HFF-Myc (cell line): ENCODE measurements at places on chromosomes 13 and 19.

GRCh38 chr19:44757735-44758505 lies 9.4 kb downstream of the BCL3 start:
- DNase-seq: no peak

DNA sequence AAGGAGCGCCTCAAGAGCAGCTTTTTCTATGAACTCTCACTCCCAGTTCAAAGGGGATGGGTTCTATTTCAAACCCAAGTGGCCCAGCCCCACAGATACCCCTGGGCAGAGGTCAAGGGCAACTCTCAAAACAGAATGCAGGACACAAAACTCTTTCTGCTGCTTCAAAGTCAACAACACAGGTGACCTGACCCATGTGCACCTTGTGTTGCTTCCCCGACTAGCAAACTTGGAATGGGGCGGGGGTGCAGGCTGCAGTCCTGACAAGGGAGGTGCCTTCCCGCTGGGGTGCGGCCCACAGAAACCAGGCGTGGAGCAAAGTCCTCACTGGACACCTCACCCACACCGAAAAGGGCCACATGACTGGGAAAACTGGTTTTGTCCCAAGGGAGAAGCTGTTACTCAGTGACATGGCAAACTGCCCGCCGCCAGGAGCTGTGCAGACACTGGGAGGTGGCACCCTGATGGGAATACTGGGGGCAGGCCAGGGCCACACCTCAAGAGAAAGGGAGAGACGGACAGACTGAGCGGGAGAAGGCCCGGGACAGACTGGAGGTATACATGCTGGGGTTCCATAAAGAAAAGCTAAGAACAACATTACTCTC lies 17.4 kb downstream of the ZC3H4 start:
- no peak for DNase-seq

DNA sequence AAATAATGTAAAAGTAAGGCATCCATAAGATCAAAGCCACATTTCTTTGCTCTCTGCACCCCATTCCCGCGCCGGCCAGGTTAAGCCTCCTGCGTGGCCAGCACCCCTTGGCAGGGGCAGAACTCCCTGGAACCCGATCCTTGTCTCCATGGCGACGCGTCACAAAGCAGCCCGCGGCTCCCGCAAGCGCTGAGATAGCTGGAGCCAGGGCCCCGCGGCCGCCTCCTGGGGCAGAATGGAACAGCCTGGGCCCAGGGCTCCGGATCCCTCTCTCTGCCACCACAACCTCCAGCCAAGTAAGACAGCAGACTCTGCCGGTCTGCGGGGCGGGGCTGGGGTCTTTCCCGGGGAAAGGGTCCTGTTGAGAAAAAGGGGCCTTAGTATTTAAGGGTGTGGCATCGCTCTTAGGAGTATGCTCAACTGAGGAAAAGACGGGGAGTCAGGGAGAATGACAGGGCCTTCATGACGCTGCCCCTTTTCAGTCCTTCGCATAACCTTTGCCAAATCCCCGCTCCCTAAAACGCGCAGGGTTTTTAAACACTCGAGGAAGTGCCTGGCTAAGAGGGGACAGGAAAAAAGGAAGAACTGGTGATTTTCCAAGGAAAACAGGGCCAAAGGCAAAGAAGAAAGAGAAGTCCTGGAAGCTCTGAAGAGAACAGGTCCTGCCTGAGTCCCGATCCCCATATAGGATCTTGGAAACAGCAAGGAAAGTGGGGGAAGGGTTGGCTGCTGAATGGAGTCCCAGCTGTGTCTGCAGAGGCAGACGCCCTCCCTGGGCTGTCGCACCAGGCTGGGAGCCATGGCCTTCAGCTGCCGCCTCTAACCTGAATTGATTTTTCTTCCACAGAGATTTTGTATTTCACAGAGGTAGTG lies at the start of gene TEX26:
Gene TEX26 (plus strand): TSS at position 176 of the 873 bp plus-strand sequence. CDS start 60 bp downstream, at position 236.
- DNase-seq: no peak

- DNase-seq: no peak
These were observed 1.1 kb downstream of the ARHGAP35 start for GRCh38 chr19:46861691-46862502.

GRCh38 chr13:24627090-24627714 lies 53.0 kb upstream of the ATP12A start:
- no peak for DNase-seq

DNA sequence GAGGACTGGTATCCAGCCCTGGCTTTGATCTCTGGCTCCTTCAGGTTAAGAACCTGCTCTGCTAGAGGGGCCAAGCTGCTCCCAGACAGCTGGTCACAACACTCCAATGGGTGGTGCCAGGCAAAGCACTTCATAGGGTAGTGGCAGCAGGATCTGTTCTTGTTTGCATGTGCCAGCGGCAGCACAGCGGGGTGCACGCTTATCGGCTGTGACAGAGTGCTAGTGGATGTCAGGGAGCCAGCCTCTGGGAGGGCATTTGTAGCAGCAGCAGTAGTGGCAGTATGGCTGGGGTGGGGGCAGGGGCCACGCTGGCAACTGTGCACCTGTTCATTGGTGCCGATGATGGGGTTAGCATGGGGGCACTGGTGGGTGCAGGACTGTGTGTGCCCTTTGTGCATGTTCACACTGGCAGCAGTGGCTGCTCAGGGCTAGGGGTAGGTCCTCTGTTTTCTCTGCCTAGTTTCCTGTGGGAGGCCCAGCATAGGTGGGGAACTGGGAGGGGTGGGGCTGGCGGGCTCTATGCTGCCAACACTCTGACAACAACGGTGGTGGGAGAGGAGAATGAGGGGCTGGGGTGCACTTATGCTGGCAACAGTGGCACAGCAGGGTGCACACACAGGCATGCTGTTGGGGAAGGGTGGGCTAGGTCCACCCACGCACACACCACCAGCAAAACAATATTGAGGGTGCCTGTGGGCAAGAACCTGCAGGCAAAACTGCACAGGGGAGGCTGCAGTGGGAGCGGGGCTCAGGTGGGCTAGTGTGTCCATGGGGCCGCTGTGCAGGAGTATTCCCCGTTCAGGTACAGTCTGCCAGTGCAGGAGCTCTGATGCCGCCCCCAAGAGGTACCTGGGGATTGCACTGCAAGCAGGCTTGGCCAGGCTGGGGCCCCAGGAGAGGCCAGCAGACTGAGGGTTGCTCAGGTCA lies 19.3 kb downstream of the AP1M1 start:
- no peak for DNase-seq

- no peak for DNase-seq
These were observed 59.3 kb upstream of the ABCC4 start for GRCh38 chr13:95360464-95361097.

- DNase-seq: no peak
These were observed 16.0 kb upstream of the ZDHHC20 start for GRCh38 chr13:21475115-21475514.

- no peak for DNase-seq
These were observed 389.9 kb downstream of the RFC3 start for GRCh38 chr13:34207872-34208271.

DNA sequence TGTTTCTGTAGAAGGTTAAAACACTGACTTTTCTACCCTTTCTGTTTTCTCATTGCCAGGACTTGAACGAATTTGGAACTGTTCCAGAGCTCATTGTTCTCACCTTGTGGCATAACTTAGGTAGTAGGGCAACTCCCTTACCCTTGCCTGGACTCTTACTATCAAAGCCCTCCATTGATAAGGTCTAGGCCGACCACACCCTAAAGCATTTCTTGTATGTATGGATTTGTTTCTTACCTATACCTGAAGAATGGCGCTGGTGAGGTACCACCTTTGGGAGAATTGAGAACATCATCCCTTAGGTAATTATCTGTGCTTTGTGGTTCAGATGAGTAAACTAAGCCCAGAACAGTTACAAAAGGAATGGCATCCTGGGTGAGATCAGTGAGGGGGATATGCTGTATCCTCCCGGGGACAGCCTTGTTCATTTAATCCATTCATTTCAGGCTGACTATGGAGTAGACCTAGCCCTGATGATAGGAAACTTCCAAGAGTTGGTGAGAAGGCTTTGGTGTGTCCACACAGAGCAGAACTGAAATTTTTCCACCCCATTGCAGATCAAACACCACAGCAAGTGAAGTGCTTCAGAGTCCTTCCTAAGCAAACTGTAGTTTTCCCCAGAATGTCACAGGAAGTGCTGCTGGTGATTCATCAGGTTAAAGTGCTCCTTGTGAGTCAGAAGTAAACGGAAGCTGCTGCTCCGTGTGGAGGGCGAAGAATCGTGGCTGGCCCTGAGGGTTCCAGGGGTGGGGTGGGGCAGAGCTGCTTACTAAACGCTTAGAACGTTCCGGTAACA lies 113.0 kb downstream of the TEX26 start:
- DNase-seq: peak; percentile 94

GRCh38 chr13:114053026-114053425 lies 79.2 kb upstream of the C13orf46 start:
- no peak for DNase-seq

- DNase-seq: no peak
These were observed 834 bp downstream of the FBXO27 start for GRCh38 chr19:39031368-39032062.

GRCh38 chr19:44642377-44642776 lies 1.3 kb upstream of the PVR start:
- no peak for DNase-seq

DNA sequence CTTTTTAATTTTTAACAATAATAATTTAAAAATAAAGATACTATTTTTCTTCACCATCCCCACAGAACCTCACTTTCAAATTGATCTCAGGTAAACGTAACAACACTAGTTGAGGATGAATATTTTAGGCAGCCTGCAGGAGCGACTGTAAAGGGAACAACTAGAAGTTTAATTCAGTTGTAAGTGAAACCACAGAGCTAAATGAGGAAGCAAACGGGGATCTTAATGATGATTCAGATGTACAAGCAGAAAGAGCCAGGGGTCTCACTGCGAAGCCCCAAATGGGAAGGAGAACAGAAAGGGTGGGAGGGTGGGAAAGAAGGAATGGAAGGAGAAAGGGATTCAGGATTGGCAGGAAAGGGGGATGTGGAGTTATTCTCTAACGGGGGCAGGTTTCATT lies 54.6 kb upstream of the RAP2A start:
- no peak for DNase-seq

GRCh38 chr19:48239582-48240141 lies 16.1 kb downstream of the CARD8 start:
- no peak for DNase-seq

GRCh38 chr13:98570929-98571372 lies 6.0 kb downstream of the STK24 start:
- no peak for DNase-seq

- no peak for DNase-seq
These were observed 44.3 kb downstream of the NDFIP2 start for GRCh38 chr13:79525064-79525857.

DNA sequence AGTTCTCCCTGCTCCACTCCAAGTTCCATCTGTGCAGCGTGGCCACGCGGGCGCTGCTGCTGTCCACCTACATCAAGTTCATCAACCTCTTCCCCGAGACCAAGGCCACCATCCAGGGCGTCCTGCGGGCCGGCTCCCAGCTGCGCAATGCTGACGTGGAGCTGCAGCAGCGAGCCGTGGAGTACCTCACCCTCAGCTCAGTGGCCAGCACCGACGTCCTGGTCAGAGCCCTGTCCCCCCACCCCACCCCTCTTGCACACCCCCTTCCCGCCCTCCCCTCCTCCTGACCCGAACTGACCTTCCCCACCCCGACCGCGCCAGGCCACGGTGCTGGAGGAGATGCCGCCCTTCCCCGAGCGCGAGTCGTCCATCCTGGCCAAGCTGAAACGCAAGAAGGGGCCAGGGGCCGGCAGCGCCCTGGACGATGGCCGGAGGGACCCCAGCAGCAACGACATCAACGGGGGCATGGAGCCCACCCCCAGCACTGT lies 11.6 kb downstream of the FUZ start:
- DNase-seq: no peak

- DNase-seq: no peak
These were observed 7.2 kb upstream of the PNMA8B start for GRCh38 chr19:46502891-46503290.

GRCh38 chr19:44346556-44346955 lies 9.9 kb downstream of the ZNF112 start:
- DNase-seq: no peak

GRCh38 chr13:39929583-39929982 lies 274.1 kb downstream of the COG6 start:
- no peak for DNase-seq

DNA sequence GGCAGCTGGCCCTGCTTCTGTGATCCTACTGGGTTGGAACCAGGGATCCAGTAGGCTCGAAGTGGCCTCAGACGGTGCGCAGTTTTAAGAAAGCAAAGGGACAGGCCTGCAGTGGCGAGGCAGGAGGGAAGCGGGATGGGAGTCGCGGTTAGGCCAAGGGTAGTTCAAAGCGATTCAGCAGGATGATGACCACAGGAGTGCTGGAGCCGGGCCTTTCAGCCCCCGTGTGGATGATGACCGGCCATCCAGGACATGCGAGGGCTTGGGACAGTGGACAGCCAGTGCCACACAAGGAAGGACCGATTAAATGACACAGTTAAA lies 854 bp downstream of the RNASEH2B start:
- DNase-seq: no peak

- no peak for DNase-seq
These were observed 200.4 kb downstream of the DLEU7 start for GRCh38 chr13:50643060-50643459.

GRCh38 chr13:77386880-77387606 lies 60.1 kb upstream of the MYCBP2 start:
- DNase-seq: no peak

DNA sequence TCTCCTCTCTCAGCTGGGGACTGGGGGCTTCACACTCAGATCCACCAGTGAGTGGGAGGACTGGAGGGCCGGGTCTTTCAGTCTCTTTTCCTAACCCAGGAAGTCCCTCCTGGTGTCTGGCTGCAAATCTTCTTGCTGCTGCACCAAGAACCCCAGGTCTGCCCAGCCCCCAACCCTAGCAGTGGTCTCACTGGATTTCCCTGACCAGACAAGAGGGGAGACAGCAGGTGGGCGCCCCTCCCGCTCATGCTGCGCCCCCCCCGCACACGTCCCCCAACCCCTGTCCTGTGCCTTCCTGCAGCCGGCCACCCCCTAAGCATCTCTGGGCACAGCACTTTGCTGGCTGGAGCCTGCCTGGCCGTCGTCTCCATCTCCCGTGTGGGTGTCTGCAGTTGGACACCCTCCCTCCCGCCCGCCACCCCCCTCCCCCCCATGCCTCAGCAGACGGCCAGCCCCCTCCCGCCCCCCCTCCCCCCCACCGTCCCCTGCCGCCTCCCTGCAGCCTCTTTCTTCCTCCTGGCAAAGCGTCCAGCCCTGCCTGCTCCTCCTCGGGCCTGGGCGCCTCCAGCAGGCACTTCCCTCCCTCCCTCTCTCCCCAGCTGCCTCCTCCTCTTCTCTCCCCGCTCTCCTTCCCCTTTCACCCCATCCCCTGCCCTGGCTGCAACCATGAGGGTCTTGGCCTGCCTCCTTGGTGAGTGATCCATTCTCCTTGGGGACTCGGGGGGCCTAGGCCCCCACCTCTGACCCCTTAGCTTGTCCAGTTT lies at the start of gene SSC5D:
Gene SSC5D (plus strand): TSS at position 513 of the 764 bp plus-strand sequence. CDS start 154 bp downstream, at position 667.
- no peak for DNase-seq

DNA sequence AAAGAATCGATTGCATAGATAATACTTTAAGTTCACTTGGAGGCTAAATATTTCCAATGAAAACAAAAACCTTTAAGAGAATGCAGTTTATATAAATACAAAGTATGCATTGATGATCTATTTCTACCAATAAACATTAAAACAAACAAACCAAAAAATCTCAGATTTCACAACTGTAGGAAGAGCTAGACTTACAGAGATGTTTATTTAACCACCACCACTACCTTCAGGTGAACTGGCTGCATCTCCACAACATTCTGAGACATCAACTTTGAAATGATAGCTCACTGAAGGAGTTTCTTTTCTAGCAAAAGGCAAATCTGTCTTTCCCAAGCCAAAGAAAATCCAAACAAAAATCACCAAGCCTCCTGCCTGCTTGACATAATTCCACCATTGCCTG lies 44.2 kb downstream of the FOXO1 start:
- DNase-seq: no peak

- DNase-seq: no peak
These were observed 224.8 kb downstream of the KLF5 start for GRCh38 chr13:73283636-73284035.
